ENCODE measurements at places on chromosomes 13 and 19.

DNA sequence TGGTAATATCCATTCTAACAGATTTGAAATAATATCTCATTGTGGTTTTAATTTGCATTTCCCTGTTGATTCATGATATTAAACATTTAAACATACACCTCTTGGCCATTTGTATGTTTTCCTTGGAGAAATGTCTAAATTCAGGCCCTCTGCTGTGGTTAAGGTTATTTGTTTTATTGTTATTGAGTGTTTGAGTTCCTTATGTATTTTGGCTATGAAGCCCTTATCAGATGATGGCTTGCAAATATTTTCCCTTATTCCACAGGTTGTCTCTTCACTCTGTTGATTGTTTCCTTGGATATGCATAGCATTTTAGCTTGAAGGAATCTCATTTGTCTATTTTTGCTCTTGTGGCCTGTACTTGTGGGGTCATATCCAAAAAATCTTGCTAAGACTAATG, 303.6 kb downstream of the GPC5 start:
- no peak for DNase-seq

- DNase-seq = no peak
Observed at GRCh38 chr19:18060472-18060871, 26.3 kb downstream of the IL12RB1 start.

GRCh38 chr13:26707122-26708006, 53.2 kb downstream of the GPR12 start:
- no peak for DNase-seq

DNA sequence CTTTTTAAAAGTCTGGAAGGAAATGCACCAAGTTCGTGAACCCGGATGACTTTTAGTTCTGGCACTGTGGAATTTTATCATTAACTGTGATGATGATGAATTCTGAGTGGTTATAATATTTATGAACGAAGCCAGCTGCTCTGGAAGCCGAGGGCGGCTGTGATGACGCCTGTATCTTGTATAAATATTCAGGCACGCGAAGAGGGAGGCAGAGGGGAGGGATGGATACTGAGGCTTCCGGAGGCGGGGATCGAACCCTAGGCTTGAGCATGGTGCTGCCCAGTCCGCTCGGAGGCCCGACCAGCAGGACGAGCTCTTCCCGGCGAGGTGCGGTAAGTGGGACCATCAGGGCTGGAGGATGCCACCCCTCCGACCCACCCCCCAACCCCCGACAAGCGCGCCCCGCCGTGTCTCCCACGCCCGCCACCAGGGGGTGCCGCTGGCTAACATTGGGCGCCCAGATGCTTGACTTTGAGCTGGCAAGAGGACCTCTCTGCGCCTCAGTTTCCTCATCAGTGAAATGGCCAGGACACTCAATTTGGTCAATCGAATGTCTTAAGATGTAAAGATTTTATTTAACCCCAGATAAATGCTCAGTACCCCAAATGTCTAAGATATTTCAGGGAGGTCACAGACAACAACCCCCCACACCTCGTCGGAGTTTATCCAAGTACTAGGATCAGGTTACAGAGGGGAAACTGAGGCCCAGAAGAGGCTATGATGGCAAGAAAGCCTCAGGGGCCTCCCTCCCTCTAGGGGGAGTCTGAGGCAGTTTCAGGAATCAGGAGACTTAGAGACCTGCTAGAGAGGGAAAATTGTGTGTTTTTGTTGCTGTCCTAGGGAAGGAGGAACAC, 4.5 kb upstream of the RAB3A start:
- DNase-seq = no peak

DNA sequence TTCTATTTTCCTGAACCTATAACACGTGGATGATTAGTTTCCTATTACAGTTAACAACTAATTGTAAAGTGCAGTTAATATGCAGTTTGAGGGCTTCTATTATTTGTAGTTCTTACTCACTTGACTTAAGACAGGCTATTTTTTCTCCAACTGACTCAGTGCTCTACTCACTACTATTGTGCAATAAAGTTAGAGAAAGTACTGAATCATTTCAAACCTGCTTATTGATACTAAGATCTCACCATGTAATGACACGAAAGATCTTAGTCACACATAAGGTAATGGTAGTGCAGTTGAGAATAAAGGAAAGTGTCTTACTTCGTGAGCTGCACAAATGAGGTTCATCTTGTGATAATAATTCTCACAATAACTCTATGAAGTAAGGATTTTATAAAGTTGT, 22.8 kb upstream of the ITM2B start:
- no peak for DNase-seq

All from activated T-helper 9 cell treated with anti-CD3 and anti-CD28 coated beads, Interleukin-2, amount 50 U/mL, for 16 hours (primary cell).